Stimulated activated CD8-positive, alpha-beta memory T cell treated with anti-CD3 and anti-CD28 coated beads, Interleukin-12 subunit alpha, Interleukin-12 subunit beta, amount 100 ng/mL, for 1 hour (primary cell): ENCODE measurements at places on chromosomes 13 and 19.
A peak's percentile ranks its signal among the peaks of the same experiment; 100 is the strongest.

DNA sequence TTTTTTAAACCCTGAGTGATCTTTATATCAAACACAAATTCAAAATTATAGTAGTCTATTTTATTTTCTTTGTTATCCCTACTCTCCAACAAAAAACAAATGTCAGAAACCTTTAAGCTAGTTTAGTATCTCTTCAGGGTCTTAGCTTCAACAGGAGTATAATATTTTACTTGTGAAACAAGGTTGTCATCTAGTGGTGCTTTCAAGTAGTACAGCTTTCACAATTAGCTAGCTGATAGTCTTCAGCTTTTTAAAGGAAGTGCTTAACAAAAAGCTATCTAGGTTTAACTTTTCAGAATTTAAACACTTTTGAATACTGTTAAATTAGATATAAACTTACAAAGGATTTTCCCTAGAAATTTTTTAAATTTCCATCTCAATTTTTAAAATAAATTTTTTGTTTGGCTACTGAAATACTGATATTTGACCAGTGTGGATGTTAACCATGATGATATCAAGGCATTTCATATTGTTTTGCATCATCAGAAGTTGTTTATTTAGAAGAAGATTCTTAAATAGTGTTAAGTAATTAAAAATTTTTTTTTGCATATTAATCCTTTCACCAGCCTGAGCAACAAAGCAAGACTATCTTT lies 34.2 kb downstream of the TDRD3 start:
- DNase-seq, result no peak

DNA sequence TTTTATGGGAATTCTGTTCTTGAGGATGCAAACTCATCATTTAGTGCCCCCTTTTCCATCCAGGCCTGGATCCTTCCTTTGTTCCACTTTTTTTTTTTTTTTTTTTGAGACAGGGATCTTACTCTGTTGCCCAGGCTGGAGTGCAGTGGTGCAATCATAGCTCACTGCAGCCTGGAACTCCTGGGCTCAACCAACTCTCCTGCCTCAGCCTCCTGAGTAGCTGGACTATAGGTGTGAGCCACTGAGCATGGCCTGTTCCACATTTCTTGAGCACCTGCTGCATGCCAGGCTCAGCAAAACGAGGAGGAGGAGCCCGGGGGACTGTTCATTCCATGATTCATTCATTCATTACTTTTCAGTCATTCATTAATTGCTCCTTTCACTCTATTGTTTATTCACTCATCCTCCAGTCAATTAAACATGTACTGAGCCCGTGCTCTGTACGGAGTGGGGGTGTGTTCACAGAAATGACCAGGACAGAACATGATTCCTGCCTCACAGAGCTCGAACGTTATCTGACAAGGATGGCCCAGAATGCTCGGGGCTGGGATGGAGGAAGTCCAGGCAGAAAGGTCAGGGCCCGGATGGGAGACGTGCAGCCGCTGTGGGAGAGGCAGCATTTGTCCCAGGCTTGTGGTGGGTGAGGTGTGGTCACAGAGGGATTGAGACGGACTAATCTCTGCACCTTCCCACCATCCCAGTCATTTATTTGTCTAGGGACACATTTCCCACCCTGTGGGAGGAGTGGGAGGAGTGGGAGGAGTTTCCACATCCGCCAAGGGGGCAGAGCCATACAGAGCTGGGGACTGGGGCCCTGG lies 51.2 kb upstream of the SHKBP1 start:
- no peak for DNase-seq

GRCh38 chr19:13281567-13282291 lies 131.5 kb downstream of the IER2 start:
- DNase-seq, result no peak

DNA sequence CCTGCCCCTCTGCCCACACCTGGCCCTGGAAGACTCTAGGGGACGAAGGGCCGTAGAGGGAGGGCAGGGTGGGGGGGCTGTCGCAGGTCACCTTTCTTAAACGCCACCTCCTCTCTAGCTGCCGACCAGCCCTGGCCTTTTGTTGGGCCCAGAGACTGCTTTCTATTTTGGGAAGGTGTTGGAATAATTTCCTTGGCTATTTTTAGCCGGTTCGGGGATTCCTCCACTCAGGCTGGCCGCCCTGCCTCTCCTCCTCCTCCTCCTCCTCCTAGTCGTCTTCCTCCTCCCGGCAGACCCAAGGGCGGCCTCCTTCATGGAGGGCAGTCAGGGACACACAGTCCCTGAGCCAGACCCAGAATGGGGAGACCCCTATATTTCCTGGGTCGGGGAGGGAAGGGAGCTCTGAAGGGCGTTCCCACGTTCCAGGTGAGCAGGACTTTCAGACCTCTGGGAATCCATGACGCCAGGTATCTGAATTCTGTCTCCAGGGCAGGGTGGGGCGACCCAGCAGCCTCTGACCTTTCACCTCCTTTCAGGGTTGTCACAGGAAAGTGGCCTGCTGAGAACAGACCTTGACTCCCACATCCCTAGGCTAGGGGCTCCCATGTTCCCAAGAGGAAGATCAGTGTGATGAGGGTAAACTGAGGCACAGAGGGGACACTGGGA lies 19.9 kb downstream of the GADD45B start:
- DNase-seq, result no peak

DNA sequence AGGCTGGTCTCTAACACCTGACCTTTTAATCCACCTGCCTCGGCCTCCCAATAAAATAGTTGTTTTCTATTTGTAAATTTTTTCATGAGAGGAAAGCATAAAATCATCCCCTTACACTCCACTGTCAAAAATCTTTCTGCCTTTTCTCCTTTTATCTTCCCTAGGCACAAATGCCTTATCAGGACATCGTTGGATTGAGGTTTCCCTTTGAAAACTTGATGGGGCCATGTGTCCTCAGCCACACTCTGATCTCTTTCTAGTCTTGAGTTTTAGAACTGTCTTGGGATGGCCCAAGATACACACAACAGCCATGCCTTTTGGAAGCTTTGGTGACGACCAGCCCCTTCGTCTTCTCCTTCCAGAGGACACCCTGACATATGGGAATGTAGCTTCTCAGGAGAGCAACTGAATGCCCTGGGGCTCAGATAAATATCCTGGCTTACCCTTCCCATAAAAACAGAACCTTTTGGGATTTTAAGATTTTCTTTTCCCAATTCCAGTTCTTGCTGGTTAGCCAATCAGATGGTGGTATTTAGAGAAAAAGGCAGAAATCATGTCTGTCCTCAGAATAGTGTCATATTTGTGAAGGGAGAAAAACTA lies 112.4 kb downstream of the ZNF429 start:
- no peak for DNase-seq

DNA sequence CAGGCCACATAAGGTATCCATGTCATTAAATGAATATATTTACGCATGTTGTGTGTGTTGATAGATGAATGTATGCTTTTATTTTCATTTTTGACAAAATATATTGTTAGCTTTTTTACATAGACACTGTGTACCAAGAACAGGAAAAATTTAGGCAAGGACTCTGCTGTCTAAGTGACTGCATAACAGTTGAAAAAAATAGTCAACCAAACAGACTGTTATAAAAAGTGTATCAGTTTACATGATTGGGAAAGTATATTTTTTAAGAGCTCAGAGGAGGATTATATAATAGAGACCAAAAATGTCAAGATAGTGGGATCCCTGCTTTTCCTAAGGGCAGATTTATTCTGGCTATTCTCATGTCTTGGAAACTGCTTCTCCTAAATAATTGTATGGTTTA lies 858.0 kb downstream of the SLITRK1 start:
- no peak for DNase-seq

- DNase-seq, result peak; percentile 22
Measured at GRCh38 chr19:16449330-16449961, 22.3 kb downstream of the EPS15L1 start.

DNA sequence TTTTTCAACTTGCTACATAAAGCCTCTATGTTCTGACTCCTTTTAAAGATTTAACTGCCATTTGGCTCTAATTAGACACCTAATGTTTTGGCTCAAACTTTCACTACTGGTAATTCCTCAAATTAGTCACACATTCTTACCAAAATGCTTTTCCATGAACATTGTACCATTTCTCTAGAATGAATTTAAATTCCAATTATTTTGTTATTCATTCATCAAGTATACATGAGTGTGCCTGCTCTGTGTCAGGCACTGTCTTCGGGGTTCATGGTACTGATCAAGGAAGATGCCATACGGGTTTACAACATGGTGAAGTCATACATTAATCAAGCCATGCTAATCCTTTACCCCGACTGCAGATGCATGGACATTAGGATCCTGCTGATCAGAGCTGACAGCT lies 69.1 kb upstream of the POSTN start:
- no peak for DNase-seq

GRCh38 chr13:111202745-111203144 lies 87.6 kb downstream of the ARHGEF7 start:
- no peak for DNase-seq

GRCh38 chr13:85031771-85032170 lies 767.4 kb downstream of the SLITRK6 start:
- DNase-seq, result no peak

- DNase-seq, result no peak
Measured at GRCh38 chr13:26541678-26542568, 15.6 kb upstream of the WASF3 start.

DNA sequence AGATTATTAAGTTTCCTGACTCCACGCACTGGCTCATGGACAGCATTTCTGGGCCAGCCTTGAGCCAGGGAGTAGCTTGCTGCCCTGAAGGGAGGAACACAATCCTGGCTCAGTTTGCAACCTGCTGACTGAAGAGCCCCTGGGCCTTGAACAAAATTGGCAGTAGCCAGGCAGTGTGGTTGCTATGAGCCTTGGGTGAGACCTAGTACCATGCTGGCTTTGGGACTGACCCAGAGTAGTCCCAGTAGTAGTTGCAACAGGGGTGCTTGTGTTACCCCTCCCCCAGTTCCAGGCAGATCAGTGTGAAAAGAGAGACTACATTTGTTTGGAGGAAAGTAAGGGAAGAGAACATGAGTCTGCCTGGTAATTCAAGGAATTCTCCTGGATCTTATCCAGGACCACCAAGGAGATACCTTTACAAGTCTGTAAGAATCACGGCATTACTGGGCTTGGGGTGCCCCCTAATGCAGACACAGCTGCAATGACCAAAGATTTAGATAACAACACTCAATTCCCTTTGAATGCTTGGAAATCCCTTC lies 22.0 kb downstream of the ITGBL1 start:
- DNase-seq, result no peak

- DNase-seq, result no peak
Measured at GRCh38 chr13:44074611-44075010, 194.9 kb downstream of the LACC1 start.

GRCh38 chr19:20244356-20244755 lies 77.3 kb downstream of the ZNF486 start:
- no peak for DNase-seq

DNA sequence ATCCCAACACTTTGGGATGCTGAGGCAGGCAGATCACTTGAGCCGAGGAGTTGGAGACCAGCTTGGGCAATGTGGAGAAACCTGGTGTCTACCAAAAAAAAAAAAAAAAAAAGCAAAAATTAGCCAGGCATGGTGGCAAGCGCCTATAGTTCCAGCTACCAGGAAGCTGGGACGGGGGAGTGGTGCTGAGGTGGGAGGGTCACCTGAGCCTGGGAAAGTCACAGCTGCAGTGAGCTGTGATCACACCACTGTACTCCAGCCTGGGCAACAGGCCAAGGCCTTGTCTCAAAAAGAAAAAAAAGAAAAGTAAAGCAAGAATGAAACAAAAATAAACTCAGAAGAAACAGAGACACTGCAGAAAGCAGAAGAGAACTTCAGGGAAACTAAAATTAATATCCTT lies 31.6 kb downstream of the MTRF1 start:
- DNase-seq, result no peak

DNA sequence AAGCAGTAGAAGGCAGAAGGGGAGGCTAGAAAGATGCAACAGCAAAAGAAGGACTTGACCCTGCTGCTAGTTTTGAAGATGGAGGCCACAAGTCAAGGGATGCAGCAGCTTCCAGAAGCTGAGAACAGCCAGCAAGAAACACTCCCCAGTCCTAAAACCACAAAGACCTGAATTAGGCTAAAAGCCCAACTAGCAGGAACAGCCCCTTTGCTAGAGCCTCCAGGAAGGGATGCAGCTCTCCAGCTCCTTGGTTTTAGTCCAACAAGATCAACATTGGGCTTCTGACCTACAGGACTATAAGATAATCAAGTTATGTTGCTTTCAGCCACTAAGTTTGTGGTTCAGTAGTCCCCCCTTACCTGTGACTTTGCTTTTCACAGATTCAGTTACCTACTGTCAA lies 10.5 kb upstream of the LATS2 start:
- DNase-seq, result no peak

DNA sequence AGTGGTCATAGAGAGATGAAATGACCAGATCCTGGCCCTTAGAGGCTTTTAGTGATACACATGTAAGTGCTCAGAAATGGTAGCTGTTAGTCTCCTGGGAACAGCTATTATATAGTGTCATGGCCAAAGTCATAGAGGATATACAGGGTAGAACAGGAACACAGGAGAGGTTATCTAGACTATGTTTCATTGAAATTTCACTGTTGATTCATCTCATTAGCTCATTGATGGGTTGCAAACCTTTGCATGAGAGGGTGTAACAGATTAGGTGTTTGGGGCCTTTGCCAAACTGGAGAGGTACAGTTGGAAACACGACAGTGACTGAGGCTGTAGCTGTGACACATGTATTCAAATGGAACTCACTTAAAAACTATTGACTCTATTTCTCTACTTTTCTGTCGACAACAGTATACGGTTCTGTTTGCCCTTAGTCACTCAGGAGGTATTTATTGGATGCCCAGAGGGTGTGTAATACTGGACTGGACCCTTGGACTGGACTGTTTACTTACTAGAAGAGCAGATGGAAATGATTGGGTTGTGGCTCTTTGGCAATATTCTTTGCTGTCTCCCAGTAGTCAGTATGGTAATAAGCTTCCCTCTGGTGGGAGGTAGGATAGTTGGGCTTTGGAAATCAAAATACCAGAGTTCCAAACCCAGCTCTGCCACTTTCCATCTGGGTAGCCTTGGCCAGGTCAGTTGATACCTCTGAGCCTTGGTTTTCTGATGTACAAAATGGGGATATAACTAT lies 29.8 kb downstream of the ARHGAP35 start:
- DNase-seq, result no peak

DNA sequence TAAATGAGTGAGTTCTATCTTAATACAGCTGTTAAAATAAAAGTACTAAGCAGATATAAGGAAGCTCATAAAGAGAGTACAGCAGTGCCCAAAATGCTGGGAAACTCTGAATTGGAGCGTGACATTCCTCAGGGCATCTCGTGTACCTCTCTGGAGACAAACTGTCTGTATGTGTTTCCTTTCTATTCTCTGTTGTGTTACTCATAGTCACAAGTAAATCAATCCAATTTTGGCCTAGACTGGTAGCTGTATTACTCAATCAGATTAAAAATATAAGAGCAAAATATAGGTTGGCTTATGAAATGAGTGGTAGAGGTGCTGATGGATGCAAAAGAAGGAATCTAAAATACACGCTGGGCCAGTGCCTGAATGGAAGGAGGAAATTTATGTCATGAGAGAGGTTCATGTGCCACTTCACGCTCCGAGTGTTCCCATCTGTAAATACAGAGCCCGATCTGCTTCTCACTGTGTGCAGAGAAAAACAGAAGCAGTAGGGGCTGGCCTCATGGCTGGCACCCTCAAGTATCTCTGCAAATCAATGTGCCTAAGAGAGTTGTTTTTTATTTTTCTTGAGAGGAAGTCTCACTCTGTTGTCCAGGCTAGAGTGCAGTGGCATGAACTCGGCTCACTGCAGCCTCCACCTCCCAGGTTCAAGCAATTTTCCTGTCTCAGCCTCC lies 58.7 kb upstream of the RGCC start:
- no peak for DNase-seq

GRCh38 chr19:14676762-14677161 lies 2.1 kb upstream of the ADGRE3 start:
- no peak for DNase-seq

- no peak for DNase-seq
Measured at GRCh38 chr19:55540619-55541018, 3.7 kb upstream of the SBK2 start.
